ENCODE measurements at places on chromosomes 1 and 21. TPM values are rescaled to one million over a fixed set of nuclear protein-coding genes. Genes with fewer than 3 reads are reported as not detected.

DNA sequence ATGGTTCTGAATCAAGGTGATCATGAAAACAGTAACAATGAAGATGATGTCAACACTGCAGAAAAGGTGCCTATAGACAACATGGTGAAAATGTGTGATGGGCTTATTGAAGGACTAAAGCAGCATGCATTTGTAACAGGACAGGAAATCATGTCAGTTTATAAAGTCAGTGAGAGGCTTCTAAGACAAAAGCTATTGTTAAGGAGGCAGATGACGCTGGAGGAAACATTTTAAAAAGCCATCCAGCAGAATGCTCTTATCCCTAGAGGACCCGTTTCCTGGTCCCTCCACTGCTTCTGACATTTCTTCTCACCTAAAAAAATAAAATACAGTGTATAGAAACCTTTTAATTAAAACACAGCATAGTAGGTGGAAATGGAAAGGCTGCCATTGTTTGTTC lies 40.9 kb downstream of the CYYR1 start:
- no peak overlapping the region for H3K4me3 ChIP-seq
- no peak overlapping the region for H3K27ac ChIP-seq
- no peaks in the 10 kb centered on the region for H3K27me3 ChIP-seq
- no peak for DNase-seq

DNA sequence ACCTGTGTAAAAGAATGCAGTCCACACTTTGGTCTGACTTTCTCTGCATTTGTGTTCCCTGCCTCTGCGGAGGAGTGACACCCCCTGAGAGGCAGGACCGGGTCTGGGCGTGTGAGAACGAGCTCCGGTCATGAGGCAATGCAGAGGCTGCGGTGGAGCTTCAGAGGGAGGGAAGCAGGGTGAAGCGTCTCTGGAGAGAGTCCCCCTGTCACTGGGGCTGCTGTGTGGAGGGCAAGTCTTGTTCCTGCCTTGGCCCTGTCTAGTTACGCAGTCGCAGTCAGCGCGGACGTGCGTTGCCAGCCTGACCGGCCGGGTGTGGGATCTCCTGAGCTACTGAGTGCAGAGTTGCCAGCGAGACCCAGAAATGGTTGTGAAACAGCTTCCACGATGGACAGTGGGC lies 48.5 kb downstream of the BACE2 start:
- no peaks in the 10 kb centered on the region for H3K27me3 ChIP-seq
- no peak for DNase-seq
- no peak overlapping the region for H3K4me3 ChIP-seq
- H3K36me3 ChIP-seq: no peaks in the 10 kb centered on the region

DNA sequence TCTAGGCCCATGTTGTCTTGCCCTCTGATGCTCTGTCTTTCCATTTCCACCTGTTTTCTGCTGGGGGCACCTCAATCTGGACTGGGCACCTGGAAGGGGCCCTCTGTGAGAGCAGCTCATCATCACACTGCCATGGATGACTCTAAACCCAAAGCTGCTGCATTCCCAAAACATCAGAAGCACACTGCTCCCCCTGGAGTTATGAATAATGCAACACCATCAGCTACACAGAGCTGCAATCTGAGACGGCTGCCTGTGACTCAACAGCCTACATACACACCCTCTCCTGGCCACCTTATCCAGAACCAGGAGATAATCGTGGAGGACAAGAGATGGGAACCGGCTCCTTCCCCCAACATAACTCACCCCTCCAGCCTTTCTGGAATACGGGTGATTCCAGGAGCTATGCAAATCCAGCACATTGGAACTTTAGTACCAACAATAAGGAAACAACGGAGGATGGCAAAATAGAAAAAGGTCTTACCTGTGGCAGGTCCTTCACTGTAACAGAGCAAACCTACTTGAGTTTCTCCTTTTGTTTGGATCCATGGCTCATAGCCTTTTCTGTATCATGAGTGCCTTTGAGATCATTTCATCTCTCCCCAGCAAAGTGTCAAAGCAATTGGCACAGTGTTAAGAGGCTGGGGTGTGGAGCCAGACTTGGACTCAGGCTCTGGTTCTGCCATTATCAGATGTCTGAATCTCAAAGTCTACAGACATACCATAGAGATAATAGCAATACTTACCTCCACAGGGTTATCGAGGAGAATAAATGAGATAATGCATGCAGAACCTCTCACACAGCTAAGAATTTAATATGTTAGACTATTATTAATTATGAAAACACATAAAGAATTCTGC lies 29.3 kb downstream of the AK2 start:
- H3K27me3 ChIP-seq: no peaks in the 10 kb centered on the region
- peaks cover 3% of the 10 kb centered on the region for H3K36me3 ChIP-seq
- H3K4me3 ChIP-seq: no peak overlapping the region
- no peak for DNase-seq

DNA sequence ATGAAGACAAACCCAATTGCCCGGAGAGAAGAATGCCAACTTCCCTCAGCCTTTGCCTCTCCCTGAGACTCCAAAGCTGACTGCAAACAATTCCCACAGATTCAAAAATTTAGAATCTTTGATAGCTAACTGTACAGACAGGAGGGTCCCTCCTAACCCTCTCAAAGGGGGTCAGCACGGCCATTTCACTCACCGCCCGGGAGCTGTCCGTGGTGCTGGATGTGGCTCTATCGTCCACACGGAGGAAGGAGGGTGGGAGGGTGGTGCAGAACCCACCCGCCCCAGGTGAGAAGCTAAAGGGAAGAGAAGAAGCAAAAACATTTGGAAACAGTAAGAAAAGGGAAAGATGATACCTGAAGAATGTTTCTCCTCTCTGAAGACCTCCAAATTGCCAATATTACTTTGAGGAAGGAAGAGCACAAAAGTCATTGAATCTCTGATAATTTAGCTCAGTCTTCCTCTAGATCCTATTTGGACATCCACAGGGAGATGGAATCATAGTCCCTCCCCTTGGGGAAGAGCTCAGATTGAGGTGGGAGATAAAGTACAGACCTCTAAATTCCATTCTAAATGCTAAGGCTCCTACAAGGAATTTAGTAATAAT lies 45.6 kb downstream of the RHBG start:
- peaks cover 96% of the 10 kb centered on the region for H3K27me3 ChIP-seq
- no peak overlapping the region for H3K27ac ChIP-seq
- DNase-seq: peak; percentile 67
- no peak overlapping the region for H3K4me3 ChIP-seq

GRCh38 chr1:60888126-60888525 lies 194.2 kb upstream of the NFIA start:
- peaks cover 6% of the 10 kb centered on the region for H3K27me3 ChIP-seq
- DNase-seq: no peak
- H3K36me3 ChIP-seq: no peaks in the 10 kb centered on the region
- H3K4me1 ChIP-seq: peaks cover 30% of the 10 kb centered on the region
- no peak overlapping the region for H3K4me3 ChIP-seq
- no peak overlapping the region for H3K27ac ChIP-seq

DNA sequence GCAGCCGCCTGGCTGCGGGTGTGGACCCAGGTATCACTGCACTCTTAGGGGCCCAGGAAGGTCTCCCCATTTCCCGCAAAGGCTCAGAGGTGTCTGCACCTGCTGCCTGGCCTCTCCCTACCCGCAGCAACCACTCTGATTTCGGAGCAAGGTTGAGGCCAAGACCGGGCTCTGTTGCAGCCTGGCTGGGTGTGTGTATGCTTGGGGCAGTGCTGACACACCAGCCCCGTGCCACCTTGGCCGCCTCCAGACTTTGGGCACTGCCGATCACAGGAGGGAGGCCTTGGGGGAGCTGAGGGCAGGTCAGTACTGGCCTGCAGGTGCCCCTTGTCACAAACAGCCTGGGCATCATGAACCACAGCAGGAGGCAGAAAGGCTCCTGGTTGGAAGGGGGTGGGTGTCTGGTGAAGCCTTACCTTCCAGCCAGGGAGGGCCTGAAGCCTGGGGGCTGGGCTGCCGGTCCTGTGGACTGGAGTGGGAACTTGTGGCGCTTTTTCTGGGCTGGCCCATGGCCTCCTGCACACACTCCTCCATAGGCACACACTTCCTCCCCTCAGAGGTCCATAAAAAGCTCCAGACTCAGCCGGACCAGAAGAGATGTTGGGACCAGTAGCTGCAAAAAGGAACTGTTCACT lies 519.5 kb downstream of the RWDD3 start:
- DNase-seq: no peak
- no peaks in the 10 kb centered on the region for H3K27me3 ChIP-seq
- no peak overlapping the region for H3K4me3 ChIP-seq
- peaks cover 4% of the 10 kb centered on the region for H3K36me3 ChIP-seq

DNA sequence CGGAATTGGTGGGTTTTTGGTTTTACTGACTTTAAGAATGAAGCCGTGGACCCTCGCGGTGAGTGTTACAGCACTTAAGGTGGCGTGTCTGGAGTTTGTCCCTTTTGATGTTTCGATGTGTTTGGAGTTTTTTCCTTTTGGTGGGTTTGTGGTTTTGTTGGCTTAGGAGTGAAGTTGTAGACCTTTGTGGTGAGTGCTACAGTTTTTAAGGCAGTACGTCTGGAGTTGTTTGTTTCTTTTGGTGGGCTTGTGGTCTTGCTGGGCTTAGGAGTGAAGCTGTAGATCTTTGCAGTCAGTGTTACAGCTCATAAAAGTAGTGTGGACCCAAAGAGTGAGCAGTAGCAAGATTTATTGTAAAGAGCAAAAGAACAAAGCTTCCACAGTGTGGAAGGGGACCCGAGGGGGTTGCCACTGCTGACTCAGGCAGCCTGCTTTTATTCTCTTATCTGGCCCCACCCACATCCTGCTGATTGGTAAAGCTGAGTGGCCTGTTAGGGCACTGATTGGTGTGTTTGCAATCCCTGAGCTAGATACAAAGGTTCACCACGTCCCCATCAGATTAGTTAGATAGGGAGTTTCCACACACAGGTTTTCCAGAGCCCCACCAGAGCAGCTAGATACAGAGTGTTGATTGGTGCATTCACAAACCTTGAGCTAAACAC lies 20.9 kb downstream of the HENMT1 start:
- H3K27ac ChIP-seq: peak overlapping the region; percentile 73
- H3K36me3 ChIP-seq: peaks cover 12% of the 10 kb centered on the region
- DNase-seq: no peak
- no peaks in the 10 kb centered on the region for H3K27me3 ChIP-seq
- H3K4me3 ChIP-seq: no peak overlapping the region

GRCh38 chr1:209094384-209094783 lies 489.1 kb upstream of the CAMK1G start:
- no peaks in the 10 kb centered on the region for H3K4me1 ChIP-seq
- no peaks in the 10 kb centered on the region for H3K27me3 ChIP-seq
- H3K27ac ChIP-seq: no peak overlapping the region
- H3K36me3 ChIP-seq: peaks cover 3% of the 10 kb centered on the region

DNA sequence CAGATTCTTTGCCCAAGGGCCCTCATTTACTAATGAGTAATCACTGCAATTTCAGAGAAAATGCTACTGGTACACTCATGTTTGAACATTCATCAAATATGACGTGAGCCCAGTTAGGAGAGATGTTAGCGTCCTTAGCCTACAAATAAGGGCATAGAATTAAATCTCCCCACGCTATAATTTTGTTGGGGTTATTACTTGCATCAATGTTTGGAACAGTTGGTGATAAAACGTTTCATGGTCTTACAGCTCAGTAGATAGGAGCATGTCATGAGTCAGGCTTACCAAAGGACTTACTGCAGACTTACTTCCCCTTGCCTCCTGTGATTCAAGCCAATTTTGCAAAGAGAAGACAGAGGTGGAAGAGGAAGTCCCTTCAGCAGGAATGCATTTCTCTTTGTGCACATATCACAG lies 304.0 kb downstream of the KIF26B start:
- no peaks in the 10 kb centered on the region for H3K27me3 ChIP-seq
- H3K4me1 ChIP-seq: peaks cover 7% of the 10 kb centered on the region
- no peak overlapping the region for H3K27ac ChIP-seq
- H3K4me3 ChIP-seq: no peak overlapping the region

- no peak overlapping the region for H3K27ac ChIP-seq
- DNase-seq: no peak
- H3K4me3 ChIP-seq: no peak overlapping the region
These were observed 48.5 kb upstream of the SAMD13 start for GRCh38 chr1:84253036-84253435.

DNA sequence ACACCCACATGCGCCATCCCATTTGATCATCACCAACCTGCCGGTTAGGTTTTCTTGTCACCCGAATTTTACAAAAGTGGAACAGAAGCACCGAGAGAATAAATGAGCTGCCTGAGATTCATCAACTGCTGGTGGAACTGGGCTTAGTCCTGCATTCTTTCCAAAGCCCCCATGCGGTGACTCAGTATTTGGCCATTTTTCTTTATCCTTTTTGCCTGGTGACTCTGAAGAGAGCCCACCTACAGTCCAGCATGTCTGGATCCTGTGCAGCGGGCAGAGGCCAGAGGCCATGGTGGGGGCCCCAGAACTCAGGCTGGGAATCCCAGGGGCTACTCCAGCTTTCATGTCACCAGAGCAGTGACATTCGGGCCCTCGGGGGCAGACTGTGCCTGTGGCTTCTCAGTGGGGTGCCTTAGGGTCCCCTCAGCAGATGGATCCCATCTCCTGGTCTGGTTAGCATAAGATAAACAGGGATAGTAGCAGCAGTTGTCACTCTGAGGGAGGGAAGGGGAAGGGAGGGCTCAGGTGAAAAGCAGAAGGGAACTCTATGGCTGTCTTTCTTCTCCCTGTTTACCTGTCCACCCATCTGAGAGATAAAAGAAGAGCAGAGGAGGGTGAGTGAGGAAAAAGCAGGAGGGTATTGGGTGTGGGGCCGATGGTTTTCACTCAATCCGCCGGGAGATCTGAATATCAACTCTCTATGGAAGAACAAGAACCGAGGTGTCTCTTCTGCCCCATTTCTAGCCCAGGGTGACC lies 63.2 kb downstream of the KIF26B start:
- no peaks in the 10 kb centered on the region for H3K27me3 ChIP-seq
- no peak overlapping the region for H3K4me3 ChIP-seq
- no peak for DNase-seq
- peaks cover 63% of the 10 kb centered on the region for H3K4me1 ChIP-seq
- no peaks in the 10 kb centered on the region for H3K36me3 ChIP-seq

CITED4 gene
- 11.3 TPM for total RNA-seq

KCNK2 gene
- 5.0 TPM for total RNA-seq

PRAMEF14 gene
- total RNA-seq: not detected

Data from neural crest cell (in vitro differentiated cells).